ENCODE measurements at places on chromosomes 5 and 9. TPM values are rescaled to one million over a fixed set of nuclear protein-coding genes. Genes with fewer than 3 reads are reported as not detected.

The SMIM27 gene
- 1.1 TPM for total RNA-seq

The ORM2 gene
- not detected for total RNA-seq

The SPATA31D4 gene
- total RNA-seq = not detected

The ANKRD18A gene
- not detected for total RNA-seq

The DNAJC21 gene
- 8.8 TPM for total RNA-seq

The PHYHD1 gene
- total RNA-seq = 2.2 TPM

The IL9 gene
- total RNA-seq = not detected

The NUTM2F gene
- not detected for total RNA-seq

The HAVCR2 gene
- under 0.01 TPM for total RNA-seq

DNA sequence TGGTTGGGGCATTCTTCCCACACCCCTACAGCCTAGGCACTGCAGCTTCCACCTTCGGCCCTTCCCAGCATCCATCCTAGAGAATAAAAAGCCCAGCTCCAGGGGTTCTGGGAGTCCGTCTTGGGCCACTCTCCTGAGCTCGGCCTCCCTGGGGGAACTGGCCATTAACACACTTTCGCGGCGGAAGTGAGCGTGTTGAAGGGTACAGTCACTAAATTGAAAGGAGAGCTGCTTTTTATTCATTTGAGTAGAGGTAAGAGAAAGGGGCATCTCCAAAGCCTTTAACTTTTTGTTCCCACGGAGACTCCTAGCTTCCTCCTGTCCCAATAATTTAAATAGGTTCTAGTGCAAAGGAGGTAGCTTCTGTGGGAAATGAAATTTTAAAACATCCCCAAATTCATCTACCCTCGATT lies 31.0 kb upstream of the NFIB start:
- DNase-seq = no peak

GRCh38 chr9:125766468-125767221 lies 19.5 kb downstream of the PBX3 start:
- DNase-seq = no peak

- no peak for DNase-seq
Measured at GRCh38 chr5:72296256-72296655, 23.8 kb downstream of the MRPS27 start.

- DNase-seq = peak; percentile 39
Measured at GRCh38 chr5:61082516-61083280, 79.6 kb downstream of the SMIM15 start.

DNA sequence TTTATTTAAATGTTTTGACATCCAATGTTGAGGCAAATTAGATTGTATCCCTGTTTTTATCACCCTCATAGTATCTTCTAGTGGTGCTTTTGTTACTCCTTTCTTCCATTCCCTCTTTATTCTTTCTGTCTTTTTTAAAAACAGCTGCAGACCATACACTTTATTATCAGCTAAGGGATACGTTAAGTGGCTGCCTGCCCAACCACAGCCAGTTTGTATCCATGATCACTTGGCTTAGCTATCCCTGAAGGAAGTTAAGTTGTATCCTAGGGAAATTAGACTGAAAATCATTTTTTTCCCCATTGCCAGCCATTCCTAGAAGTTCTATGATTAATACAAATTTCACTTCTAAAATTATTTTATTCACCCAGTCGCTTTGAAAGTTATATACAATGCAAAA lies 1032.7 kb downstream of the NR2F1-AS1 start:
- DNase-seq = peak; percentile 88

DNA sequence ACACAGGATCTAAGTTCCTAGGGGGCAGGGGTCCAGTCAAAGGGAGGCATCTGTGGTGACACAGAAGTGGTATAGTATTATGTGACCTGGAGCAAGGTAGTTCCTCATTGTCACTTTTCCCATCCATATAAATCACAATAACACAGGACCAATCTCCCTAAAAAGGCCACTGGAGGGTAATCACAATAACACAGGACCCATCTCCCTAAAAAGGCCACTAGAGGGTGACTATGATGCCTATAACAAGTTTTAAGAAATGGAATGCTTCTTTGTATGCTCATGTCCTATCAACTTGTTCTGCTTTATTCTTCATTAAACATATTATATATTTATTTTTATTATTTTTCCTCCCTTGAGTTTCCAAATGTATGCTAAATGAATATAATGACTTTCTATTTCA lies 254.6 kb downstream of the ASTN2 start:
- DNase-seq = no peak

GRCh38 chr5:153831973-153832372 lies 206.7 kb downstream of the FAM114A2 start:
- DNase-seq = peak; percentile 49

DNA sequence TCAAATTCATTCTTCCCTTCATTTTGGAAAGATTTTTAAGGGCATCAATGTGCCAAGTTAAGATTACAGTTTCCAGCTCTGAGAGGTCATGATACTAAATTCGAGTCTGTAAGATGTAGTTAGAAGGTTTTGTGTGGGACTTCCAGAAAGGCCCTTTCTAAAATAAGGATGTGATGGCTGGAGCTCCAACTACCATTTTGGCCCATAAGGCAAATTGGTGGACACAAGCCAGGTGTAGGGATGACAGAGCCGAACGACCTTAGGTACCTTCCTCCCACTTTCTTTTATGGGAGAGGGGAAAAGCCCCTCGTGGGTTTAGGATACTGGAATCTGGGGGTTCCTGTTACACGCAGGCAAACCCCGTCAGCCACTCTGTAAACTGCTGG lies 54.3 kb upstream of the PTPDC1 start:
- no peak for DNase-seq

DNA sequence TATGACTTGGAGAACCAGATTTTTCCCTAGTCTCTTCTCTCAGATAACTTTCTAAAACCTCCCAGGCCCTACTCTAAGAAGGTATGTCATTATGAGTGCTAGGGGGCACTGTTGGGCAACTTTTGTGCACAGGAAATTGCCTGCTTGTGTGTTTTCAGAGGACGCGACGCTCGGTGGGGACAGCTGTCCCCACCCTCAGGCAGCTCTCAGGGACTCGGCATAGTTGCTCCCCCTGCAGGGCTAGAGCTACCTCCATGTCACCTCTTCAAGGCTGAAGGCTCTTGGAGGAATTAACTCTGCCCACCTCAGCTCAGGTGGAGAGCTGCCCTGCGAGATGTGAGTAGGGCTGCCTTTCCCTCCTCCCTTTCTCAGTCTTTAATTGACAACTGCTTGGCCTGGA lies 10.2 kb upstream of the TIFAB start:
- peak; percentile 42 for DNase-seq

GRCh38 chr9:7303907-7304626 lies 495.5 kb downstream of the DMAC1 start:
- DNase-seq = no peak

DNA sequence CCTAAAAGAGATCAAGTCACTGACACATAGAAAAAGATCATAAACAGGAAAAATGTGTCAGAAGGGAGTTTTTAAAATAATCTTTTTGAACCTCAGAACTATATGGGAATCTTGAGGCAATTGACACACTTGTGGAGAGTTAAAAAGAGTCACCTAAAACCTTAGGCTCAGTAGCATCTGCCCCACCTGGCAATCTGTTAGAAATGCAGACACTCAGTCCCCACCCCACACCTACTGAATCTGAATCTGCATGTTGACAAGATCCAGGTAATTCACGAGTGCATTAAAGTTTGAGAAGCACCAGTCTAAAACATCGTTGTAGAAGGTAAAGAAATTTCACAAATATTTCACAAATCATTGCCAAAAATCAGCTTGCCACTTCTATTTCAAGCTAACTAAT lies 388.3 kb downstream of the NR2F1-AS1 start:
- DNase-seq = no peak

DNA sequence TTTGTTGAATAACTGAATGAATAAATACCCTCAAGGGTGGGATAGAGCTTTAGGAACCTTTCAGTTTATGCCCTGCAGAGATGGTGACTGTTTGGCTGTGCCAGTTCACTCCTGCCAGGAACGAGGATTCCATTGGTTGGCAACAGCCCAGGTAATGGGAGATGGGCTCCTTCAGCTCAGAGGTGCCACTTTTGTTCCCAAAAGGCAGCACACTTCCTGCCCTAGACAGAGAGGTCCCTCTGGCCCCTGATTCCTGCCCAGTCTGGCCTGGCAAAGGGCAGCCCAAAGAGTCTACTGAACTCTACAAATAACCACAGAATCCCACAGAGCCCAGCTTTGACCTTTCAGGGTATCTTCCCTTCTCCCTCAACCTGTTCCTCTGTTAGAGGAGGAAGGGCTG lies 1.6 kb downstream of the C9orf152 start:
- no peak for DNase-seq

GRCh38 chr5:158911693-158912363 lies 187.9 kb downstream of the EBF1 start:
- no peak for DNase-seq

Measured in IMR-90 (cell line).